ENCODE measurements at places on chromosomes 3 and 15. TPM values are rescaled to one million over a fixed set of nuclear protein-coding genes. Genes with fewer than 3 reads are reported as not detected.

The SHC4 gene
- total RNA-seq = 2.2 TPM

The PAQR5 gene
- total RNA-seq = not detected

The ATP13A4 gene
- total RNA-seq = not detected

The CCR8 gene
- total RNA-seq = not detected

The GOLGA6L22 gene
- total RNA-seq = not detected

The IFT80 gene
- 61.0 TPM for total RNA-seq

The SLC22A14 gene
- total RNA-seq = not detected

The CYP8B1 gene
- total RNA-seq = not detected

GRCh38 chr15:36954486-36954885 is 145.9 kb downstream of the MEIS2 start:
- DNase-seq = peak; percentile 34

- DNase-seq = no peak
Observed at GRCh38 chr3:16090706-16091105, 83.8 kb upstream of the GALNT15 start.

DNA sequence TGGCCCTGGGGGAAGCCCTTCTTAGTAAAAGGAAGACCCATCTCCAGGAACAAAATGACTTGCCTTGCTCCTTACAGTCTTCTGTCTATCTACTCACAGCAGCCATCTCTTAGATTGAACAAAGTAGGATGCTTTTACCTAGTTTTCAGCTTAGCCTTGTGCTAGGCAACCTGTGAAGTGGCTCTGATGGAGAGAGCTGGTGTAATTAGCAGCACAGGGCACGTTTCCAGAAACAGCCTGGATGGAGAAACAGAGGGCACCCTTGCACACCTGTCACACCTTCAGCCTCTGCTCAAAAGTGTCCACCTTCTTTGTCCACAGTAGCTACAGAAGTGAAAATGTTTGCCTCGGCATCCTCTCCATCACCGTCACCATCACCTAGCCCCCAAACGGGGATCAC is 292.9 kb downstream of the RORA start:
- no peak for DNase-seq

- DNase-seq = no peak
Observed at GRCh38 chr15:74128785-74129585, 1.4 kb upstream of the ISLR2 start.

DNA sequence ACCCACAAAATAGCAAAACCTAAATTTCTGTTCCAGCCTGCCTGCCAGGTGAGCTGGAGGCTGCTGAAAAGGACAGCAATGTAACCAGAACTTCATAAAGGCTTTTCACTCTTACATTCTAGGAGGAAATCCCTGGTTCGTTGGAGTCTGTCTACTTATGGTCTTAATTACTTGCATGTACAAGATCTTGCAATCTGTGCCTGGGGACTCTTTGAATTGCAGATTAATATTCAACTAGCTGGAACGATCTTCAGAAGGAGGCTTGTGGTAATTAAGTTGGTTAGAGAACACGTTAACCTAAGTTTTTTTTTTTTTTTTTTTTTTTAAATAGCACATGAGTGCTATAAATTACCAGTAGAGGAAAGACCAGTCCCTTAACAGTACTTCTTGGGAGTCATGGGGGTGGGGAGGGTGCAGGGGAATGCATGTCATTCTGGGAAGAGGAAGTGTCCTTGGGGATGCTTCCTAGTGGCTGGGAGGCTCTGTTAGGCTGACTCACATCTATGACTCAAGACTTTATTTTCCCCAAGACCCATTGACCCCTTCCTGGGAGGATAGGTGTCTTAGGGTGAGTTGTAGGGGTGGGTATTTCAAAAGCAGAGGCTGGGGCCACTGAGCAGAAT is 139.8 kb downstream of the RAB11A start:
- DNase-seq = no peak

- DNase-seq = no peak
Observed at GRCh38 chr15:70308011-70308734, 210.5 kb upstream of the TLE3 start.

- DNase-seq = no peak
Observed at GRCh38 chr15:32688151-32688639, 29.6 kb upstream of the GREM1 start.
